SK-N-SH (cell line): ENCODE measurements at places on chromosomes 2 and 18. TPM values are rescaled to one million over a fixed set of nuclear protein-coding genes. Genes with fewer than 3 reads are reported as not detected.

The SERPINB13 gene
- not detected in 2 replicates for polyA plus RNA-seq

The CDCA7 gene
- 19.1 and 23.3 TPM in 2 replicates for polyA plus RNA-seq

The MC4R gene
- 0.21 and 0.62 TPM in 2 replicates for polyA plus RNA-seq

The RNF181 gene
- polyA plus RNA-seq, result 312 and 353 TPM in 2 replicates

The ASB18 gene
- not detected in 2 replicates for polyA plus RNA-seq

The VWC2L gene
- not detected in 2 replicates for polyA plus RNA-seq

The MOGAT1 gene
- not detected in 2 replicates for polyA plus RNA-seq

The FBXO15 gene
- polyA plus RNA-seq, result 0.62 and 0.70 TPM in 2 replicates

The GRB14 gene
- polyA plus RNA-seq, result 3.9 and 6.4 TPM in 2 replicates

The CYRIA gene
- 0.08 and 0.13 TPM in 2 replicates for polyA plus RNA-seq
